ENCODE measurements at places on chromosomes 16 and 17.

DNA sequence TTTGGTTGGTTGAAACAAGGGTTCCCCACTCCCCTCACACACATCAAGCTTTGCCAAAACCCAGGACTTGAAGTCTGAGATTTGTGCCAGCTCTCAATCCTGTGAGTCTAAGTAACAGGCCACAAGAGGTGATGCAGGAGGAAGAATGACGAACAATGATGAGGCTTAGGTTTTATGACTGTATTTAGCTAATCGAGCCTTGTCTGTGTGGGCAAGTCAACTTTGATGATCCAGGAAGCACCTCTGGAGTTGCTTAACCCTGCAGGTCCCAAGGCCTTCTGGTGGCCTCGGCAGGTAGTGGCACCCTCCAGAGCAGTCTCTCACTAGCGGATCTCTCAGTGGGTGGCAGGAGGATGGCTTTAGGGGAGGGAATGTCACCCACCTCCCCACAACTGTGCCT lies 28.7 kb downstream of the CDK5RAP3 start:
- DNase-seq = no peak

DNA sequence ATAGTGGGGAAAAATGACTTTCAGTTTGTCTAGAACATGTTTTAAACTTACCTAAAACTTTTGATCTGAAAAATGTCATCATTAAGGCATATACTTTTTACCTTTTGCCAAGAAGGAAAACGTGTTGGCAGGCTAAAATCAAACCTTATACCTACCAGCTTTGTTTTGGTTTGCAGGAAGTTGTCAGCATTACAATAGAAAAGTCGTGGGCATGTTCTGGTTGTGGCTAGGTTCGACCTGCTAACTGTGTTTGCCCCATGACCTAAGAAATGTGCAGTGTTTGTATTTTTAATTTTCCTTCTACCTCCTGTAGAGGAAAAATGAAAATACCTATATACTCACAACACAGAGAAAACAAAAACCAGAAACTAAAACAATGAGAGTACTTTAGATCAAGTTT lies 13.0 kb downstream of the SKAP1 start:
- DNase-seq = no peak

- DNase-seq = no peak
Observed at GRCh38 chr17:77327181-77327565, 186.4 kb downstream of the SEC14L1 start.

GRCh38 chr17:30187573-30187972 lies 47.9 kb downstream of the SLC6A4 start:
- DNase-seq = no peak

GRCh38 chr17:13441873-13442272 lies 159.9 kb downstream of the HS3ST3A1 start:
- no peak for DNase-seq

GRCh38 chr16:81374550-81374949 lies 59.8 kb downstream of the GAN start:
- no peak for DNase-seq

GRCh38 chr16:1535391-1536291 lies 2.2 kb downstream of the TMEM204 start:
- no peak for DNase-seq

DNA sequence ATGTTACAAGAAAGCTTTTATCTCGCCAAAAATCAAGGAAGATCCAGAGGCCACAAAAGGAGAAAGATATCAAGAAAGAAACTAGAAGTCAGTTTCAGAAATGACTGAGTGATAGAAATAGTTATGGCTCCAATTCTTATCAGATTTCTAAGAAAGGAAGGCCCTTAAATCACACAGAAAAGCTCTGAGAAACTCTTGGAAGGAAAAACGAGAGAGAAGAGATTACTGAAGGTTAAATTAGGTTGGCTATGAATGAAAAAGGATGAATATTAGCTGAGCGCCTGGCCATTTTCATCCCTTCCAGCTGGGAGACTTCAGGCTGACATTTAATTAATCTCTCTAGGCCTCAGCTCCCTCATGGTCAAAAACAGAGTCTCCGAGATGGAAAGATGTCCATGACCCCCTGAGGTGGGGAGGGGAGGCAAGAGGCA lies 72.3 kb downstream of the CYTH1 start:
- no peak for DNase-seq

DNA sequence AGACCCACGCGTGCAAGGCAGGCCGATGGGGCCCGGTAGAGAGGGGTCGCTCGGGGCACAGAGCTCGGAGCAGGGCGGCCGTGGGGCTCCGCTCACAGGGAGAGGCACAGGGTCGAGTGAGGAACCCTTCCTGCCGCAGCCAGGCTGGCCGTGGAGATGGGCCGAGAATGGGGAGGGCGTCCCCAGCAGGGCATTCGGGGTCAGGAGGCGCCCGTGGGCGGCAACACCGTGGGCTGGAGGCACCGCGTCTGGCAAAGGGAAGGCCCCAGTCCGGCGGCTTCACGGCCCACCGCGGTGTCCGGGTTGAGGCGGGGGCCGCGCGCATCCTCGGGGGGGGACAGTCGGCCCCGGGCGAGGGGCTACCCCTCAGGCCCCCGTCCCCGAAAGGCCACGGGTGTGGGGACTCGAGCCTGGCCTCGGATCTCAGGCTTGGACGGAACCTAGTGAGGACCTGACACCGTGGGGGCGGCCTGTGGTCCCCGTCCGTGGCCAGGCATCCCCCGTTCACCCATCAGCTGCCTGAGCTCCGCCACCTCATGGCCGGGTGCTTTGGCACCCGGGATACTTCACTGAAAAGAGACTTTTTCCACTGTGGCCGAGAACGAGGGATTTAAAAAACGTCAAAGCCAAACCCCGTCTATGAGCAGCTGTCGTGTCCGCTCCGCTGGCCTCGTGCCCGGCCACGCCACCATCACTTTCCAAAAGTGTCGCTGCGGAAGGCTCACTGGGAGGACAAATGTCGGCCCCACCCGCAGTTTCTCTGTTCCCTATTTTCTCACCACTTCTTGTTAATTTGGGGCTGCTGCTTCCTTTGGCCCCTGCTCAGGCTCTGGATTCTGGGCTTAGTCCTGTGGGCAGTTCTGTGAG lies 73.6 kb downstream of the METRNL start:
- no peak for DNase-seq

GRCh38 chr16:24834459-24835335 lies 11.1 kb upstream of the SLC5A11 start:
- peak; percentile 29 for DNase-seq

GRCh38 chr16:86042996-86043725 lies 144.2 kb downstream of the IRF8 start:
- DNase-seq = no peak

GRCh38 chr16:78439646-78440045 lies 340.2 kb downstream of the WWOX start:
- no peak for DNase-seq

- DNase-seq = no peak
Observed at GRCh38 chr17:81044764-81045589, 10.0 kb downstream of the BAIAP2 start.

GRCh38 chr17:73693071-73693470 lies 48.8 kb upstream of the SDK2 start:
- DNase-seq = no peak

- peak; percentile 61 for DNase-seq
Observed at GRCh38 chr16:89909777-89910716, 8.6 kb upstream of the MC1R start.

DNA sequence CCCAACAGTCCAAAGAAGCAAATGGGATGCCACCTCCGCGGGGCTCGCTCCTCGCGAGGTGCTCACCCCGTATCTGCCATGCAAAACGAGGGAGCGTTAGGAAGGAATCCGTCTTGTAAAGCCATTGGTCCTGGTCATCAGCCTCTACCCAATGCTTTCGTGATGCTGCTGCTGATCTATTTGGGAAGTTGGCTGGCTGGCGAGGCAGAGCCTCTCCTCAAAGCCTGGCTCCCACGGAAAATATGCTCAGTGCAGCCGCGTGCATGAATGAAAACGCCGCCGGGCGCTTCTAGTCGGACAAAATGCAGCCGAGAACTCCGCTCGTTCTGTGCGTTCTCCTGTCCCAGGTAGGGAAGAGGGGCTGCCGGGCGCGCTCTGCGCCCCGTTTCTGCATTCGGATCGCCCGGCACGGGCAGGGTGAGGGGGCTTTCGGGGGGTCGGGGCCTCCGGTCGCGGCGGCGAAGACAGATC lies at the start of gene CDH13:
CDH13 (plus strand) TSS at position 179 of the 471 bp plus-strand sequence.
- no peak for DNase-seq

DNA sequence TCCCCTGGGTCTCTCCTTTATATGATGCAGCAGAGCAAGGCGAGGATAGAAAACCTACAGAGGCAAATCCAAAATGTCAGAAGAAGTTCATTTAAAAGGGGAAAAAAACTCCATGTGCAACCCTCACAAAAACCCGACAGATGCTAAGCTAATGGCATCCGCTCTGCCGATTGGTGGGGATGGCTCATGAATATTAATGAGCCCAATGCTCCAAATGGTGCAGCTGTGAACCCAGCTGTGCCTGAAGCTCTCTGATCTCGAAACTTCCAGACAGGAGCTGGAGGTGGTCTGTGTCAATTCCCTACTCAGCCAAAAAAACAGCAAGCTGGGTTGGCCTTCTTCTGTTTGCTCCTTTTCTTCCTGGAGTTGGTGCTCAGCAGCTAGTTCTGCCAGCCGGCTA lies 15.5 kb downstream of the SNX11 start:
- DNase-seq = no peak

DNA sequence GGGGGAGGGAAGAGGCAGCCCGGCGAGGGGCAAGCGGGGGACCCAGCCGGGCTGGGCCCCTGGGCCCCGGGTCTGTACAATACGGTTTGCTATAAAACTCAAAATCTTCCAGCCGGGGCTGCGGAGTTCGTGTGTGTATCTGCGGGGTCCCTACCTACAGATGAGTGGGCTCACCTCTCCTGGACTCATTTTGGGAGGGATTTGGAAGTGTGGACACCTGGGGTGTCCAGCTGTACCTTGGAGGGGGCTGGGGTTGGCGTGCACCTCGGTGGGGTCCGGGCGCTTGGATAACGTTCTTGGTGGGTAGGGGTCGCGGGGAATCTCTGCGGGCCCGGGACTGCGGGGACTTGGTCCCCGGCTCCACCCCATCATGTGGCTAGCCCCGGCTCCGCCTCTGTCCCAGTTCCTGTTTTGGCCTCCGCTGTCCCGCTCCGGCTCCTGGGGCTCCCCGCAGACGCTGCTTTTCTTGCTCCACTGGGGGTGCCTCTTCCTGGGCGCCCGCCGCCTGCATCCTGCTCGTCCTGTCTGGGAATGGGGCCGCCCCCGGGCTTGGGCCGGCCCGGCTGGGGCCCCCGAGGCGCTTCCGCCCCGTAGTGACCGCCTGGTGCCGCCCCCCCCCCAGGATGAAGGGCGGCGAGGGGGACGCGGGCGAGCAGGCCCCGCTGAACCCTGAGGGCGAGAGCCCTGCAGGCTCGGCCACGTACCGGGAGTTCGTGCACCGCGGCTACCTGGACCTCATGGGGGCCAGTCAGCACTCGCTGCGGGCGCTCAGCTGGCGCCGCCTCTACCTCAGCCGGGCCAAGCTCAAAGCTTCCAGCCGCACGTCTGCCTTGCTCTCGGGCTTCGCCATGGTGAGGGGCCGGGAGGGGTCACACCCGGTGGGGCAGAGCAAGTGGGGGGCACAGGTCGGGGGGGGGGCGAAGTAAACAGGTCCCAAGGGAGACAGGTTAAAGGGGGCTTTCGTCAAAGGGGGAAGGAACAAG lies at the start of gene ORAI3:
ORAI3 (plus strand) TSS at position 402 of the 983 bp plus-strand sequence; CDS start at position 624, 222 bp downstream.
- peak; percentile 52 for DNase-seq

- DNase-seq = no peak
Observed at GRCh38 chr16:87131061-87131995, 185.9 kb downstream of the C16orf95 start.

GRCh38 chr17:29677221-29677791 lies 54.6 kb upstream of the CORO6 start:
- no peak for DNase-seq

DNA sequence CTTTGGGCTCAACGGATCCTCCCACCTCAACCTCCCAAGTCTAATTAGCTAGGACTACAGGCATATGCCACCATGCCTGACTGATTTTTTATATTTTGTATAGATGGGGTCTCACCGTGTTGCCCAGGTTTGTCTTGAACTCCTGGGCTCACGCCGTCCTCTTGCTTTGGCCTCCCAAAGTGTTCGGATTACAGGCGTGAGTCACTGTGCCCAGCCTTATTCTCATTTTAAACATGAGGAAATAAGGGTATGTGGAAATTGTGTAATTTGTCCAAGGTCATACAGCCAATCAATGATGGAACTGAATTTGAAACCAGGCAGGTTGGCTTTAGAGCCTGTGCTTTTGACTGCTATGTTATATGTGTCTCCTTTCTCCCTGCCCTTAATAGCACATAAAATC lies 27.4 kb upstream of the AQP8 start:
- no peak for DNase-seq

- peak; percentile 38 for DNase-seq
Observed at GRCh38 chr16:89319886-89320781, 102.6 kb downstream of the ZNF778 start.

DNA sequence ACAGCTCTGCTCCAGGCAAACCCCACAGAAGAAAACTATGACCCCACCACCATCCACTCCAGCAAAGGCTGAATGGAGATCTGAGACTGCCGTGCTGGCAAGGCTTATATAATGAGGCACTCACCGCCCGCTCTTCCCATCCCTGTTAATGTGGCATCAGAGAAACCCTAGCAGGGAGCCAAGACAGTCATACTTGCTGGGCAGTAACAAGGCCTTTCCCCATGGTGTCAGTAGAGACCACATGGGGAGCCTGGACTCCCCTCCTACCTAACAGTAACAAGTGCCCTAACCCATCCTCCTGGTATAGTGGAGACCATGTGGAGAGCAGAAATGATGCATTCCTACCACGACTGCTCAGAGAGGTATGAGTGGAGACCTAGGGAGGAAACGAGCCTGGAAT lies 235.2 kb downstream of the C16orf78 start:
- no peak for DNase-seq

DNA sequence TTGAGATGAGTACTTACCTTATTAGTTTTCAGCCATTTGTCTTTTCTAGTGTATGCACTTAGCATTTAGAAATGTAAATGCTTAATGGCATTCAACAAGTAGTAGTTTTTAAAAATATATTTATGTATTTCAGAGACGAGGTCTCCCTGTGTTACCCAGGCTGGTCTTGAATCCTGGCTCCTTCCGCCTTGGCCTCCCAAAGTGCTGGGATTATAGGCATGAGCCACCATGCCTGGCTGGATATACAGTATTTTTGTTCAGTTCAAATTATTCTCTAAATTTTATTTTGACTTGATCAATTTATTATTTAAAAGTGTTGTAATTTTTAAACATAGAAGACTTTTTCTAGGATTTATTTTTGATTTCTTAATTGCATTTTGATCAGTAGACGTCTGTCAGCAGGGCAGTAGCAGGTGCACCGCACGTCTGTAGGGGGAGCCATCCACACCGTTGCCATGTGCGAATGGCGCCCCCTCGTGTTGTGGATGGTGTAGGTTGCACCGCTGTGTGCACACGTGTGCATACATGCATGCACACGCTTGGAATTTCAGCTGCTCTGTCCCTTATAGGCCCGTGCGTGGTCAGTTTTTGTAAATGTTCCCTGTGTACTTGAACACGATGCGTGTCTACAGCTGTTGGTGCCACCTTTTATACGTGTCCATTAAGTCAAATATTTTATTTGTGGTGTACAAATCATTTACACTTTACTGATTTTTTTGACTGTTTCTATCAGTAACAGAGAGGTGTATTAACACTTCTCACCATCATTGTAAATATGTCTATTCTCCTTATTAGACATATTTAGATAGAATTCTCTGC lies 30.6 kb downstream of the RPTOR start:
- peak; percentile 90 for DNase-seq

- no peak for DNase-seq
Observed at GRCh38 chr17:13297183-13297582, 279.4 kb upstream of the ELAC2 start.

GRCh38 chr17:40779181-40779909 lies 3.0 kb downstream of the KRT27 start:
- no peak for DNase-seq

GRCh38 chr17:45106096-45106495 lies 26.2 kb downstream of the PLCD3 start:
- DNase-seq = no peak
